ENCODE measurements at places on chromosomes 3 and 15.

- no peak for DNase-seq
Observed at GRCh38 chr3:50594253-50594785, 17.3 kb downstream of the CISH start.

DNA sequence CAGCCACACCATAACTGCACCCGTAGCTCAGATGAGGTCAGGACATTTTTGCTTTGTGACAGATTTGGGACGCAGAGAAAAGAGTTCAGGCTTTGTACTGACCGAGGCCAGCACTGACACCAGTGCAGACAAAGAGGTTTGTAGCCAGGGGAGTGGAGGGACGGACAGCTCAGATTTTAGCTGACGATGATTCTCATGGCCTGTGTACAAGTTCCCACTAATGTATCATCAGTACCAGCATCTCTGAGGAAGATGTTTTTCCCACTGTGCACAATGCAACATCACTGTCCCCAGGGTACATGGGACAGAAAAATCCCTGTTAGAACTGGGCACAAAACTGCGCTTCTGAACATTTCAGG is 112.7 kb downstream of the SLCO3A1 start:
- DNase-seq: no peak

- no peak for DNase-seq
Observed at GRCh38 chr15:67813104-67813634, 12.1 kb upstream of the SKOR1 start.

GRCh38 chr15:87349181-87349580 is 907.4 kb downstream of the NTRK3 start:
- no peak for DNase-seq

GRCh38 chr3:37075955-37076354 is 82.6 kb downstream of the MLH1 start:
- DNase-seq: no peak

GRCh38 chr3:18284716-18285115 is 140.4 kb downstream of the SATB1 start:
- no peak for DNase-seq

GRCh38 chr3:127858521-127858920 is 36.2 kb upstream of the MGLL start:
- no peak for DNase-seq

- no peak for DNase-seq
Observed at GRCh38 chr3:108289159-108289558, 7.2 kb upstream of the HHLA2 start.

DNA sequence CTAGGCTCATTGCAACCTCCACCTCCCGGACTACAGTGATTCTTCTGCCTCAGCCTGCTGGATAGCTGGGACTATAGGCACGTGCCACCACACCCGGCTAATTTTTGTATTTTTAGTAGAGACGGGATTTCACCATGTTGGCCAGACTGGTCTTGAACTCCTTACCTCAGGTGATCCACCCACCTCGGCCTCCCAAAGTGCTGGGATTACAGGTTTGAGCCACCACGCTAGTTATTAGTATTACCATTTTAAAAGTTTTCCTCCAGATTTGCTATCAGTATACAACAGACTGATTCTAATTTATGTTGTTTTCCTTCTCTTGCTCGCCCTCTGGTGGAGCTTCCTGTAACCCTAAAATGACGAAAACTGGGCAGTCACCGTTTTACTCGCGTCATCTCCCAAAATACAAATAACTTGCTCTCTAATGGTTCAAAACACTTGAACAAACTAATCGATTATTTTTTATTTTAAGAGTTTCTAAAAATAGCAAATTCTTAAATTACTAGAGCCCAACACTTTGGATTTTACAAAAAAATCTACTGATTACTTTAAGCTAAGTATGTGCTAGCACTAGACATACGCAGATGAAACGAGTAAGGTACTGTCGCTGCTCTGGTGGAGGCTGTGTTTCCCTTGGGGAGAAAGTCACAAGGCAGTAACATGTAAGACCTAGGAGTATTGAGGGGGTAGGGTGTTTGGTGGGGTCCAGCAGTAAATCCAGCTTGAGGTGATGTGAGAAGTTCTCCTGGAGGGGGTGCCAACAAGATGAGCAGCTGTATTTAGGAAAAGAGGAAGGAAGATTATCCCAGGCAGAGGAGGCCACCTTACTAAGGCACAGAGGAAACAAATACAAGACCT is 203.3 kb downstream of the MBNL1 start:
- peak; percentile 39 for DNase-seq

- DNase-seq: no peak
Observed at GRCh38 chr15:71071529-71071928, 43.7 kb upstream of the THSD4 start.

DNA sequence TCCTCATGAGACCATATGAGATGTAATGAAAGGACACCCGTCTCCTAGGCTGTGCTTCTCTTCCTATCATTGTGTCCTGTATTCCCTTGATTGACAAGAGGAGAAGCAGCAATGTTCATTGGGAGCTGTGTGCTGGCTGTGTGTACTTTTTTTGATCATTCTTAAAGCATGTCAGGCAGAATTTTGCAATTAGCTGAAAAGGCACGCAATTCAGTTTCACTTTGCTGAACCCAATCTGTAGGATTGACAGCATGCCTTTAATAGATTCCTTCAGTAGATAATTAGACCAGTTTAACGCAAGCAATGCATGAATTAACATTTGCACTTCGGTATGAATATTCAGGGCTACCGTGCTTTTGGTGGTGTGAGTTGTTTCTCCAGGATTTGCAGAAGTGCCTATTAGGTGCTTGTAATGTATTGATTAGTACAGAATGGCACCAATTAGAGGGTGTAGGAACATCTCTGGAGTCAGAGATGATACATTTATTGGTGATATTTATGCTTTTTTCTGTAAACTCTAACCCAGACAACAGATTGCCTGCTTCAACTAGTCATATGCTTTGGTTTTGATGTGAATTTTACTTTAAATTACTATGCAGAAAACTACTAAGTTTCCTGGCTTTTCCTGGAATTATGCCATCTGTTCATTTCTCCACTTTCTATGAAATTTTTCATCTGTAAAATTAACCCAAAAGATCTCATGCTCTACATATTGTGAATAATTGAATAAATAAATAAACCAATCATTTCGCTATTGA is 114.3 kb downstream of the NSUN3 start:
- no peak for DNase-seq

DNA sequence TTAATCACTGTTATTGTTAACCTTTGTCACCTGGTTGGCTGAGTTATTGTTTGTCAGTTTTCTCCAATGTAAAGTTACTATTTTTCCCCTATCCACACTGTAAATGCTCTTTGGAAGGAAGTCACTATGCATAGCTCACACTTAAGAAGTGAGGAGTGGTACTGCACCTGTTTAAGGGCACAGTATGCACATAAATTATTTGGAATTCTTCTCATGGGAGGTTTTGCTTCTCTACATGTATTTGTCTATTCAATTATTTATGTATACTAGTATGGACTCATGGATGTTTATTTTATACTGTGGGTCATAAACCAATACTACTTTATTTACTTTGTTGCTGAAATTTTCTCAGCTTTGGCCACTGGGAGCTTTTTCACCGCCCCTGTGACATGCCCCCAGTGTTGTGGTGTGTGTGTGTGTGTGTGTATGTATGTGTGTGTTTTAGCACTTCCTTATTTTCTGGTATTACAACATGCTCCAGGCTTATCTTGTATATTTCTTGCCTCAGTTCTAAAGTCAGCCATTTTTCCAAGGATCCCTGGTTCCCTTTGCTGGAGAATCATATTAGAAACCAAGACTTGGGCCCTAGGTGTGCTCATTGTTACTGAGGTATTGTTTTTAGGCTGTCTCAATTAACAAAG is 290.5 kb downstream of the KBTBD8 start:
- no peak for DNase-seq

GRCh38 chr3:72068621-72069020 is 283.7 kb upstream of the PROK2 start:
- no peak for DNase-seq

GRCh38 chr15:50051811-50052419 is 67.1 kb downstream of the ATP8B4 start:
- DNase-seq: no peak

GRCh38 chr3:187223799-187224198 is 26.5 kb downstream of the RTP1 start:
- no peak for DNase-seq

DNA sequence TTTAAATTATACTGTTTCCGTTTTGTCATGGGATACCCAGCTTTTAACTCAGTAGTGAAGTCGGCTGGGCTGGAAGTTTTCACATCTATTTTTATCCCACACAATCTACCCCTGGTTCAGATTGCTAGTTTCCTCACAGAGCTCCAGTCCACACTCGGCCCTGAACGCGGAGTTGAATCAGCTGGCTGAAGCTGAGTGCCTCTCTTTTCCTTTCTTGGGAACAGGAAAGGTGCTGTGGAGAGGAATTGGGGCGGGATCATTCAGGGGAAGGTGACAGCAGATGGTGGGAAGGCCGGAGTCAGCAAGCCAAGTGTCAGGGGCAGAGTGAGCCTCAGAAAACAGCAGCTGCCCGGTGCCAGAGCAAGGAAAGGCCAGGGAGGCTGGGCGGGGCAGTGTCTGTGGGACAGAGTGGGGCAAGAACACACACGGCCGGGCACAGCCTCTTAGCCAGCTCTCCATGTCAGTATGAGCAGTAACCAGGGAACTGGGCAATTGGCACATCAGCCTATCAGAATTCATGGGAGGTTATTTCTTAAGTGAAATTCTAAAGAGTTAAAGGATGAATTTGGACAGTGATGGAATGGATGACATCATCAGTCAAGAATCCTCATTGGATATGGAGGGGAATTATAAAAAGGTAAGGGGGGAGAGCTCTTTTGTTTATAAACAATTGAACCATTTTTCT is 135.7 kb upstream of the IL12A start:
- DNase-seq: no peak

DNA sequence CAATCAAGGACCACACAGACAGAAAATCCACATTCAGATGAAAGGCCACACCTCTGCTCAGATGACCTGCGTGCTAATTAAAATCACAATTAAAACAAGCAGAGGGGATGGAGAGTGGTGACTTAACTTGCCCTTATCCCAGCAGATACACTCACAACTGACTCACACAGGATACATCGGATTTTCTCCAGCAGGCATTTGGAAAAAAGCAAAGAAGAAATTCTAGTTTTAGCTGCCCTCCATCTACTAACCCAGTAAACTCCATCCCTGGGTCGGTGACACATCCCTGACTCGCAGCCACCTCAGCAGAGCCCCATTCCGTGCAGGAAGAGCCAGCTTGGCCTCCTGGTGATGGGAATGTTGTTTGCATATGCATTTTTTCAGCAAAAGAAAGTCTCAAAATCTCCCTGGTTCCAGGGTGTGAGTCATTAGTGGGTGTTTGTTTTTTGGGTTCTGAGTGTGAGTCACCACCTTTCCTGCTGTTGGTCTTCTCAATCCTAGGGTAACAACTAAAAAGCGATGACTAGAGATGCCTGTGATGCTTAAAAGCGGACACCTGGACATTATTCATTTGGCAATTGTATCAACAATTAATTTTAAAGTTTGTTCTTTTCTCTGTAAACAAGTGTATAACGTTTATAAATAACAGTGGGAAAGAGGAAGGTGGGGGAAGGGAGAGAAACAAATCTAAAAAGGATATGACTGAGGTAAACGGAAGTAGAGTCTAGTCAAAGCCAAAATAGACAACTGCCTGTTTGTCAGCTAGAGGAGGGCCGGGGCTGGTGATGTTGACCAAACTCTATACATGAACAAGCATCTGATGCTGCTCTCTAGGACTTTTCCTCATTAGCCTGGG is 49.8 kb upstream of the SLC4A7 start:
- DNase-seq: peak; percentile 94

DNA sequence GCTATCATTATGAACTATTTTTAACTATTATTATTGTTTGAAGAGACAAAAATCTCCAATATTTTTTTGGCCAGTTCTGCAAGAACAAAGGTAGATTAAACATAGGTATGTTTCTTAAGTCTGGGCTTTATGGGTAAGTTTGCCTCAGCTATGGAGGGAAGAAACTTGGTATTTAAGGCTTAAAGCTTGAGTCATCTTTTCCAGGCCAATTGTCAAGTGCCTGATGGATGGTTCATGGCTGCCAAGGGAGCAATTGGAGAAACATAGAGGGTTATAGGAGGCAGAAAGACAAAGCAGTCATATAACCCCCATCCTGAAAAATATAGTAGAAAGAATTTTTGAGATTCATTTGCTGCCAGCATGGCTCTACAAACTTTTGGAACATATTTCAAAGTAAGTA is 7.2 kb upstream of the STAC start:
- DNase-seq: no peak

- no peak for DNase-seq
Observed at GRCh38 chr3:39460677-39461076, 6.8 kb upstream of the MOBP start.

DNA sequence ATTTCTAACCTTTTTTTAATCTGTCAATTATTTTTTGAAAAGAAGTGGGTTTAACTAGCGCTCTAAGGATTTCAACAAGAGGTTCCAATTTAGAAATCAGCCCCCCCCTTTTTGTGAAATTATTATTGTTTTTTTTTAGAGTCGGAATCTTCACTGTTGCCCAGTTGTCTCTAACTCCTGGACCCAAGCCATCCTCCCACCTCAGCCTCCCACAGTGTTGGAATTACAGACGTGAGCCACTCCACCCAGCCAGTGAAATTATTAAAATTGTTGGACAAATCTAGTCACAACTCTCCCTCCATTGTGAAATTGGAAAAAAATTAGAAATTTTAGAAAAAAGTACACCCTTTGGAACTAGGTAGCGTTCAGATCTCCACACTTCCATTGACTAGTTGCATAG is 2.5 kb downstream of the AKAP13 start:
- DNase-seq: no peak

GRCh38 chr3:184626923-184627322 is 65.3 kb downstream of the EPHB3 start:
- DNase-seq: no peak

GRCh38 chr15:27579738-27580137 is 519.4 kb downstream of the OCA2 start:
- DNase-seq: no peak

DNA sequence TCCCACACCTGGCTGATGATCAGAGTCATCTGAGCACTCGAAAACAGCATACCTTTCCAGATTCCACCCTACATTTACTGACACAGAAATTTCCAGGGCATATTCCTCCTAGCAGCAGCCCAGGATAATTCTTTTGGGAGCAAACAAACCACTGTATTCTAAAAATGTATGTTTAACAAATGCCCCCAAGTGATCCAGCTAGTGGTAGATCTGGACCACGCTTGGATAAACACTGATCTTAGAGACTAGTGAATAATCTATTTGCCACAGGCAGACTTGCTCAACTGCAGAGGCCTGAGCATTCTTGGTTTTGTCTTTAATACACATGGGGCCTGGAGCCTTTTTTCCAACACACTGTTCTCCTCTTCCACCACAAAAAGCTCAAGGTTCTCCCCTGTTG is 89.6 kb downstream of the TM4SF4 start:
- no peak for DNase-seq

- no peak for DNase-seq
Observed at GRCh38 chr15:98694161-98694560, 45.8 kb downstream of the IGF1R start.
